T follicular helper cell (primary cell): ENCODE measurements at places on chromosomes 6 and 20.

DNA sequence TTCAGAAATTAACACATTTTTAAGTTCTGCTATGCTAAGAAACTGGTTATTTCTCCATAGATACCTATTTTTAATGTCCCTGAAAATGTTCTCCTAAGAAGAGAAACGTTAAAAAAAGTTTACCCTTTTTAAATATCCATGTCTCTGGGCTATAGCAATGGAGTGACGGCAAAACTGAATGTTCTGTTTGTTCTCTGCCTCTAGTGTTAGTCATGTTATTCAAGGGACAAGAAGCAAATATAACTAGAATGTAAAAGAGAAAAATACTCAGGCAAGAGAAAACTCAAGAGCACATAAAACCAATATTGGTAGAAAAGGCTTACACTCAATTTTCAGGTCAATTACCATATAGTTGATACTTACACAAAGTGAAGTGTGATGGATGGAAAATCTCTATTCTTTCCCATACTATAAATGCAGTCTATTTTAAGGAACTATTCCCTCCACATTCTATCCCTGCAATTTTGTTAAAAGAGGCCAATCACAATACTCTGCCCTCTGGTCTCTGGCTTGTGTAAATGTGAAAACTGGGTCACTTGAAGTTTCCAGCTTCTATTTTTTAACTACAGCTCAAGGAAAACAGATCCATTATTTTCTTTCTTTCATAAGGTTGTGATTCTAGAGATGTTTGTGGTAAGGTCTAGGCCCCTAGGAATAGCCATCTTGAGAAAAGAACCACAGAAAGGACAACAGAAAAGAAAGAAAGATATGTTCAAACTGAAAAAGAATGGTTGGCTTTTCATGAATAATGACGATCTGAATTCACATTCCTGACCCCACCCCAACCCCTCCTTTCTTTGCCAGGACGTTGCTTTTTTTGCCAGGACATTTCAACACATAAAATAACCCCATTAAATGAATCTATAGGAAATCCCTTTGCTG, 200.3 kb upstream of the FAM83B start:
- DNase-seq = no peak

- DNase-seq = no peak
Measured at GRCh38 chr20:33064572-33065287, 11.0 kb downstream of the BPIFB3 start.

DNA sequence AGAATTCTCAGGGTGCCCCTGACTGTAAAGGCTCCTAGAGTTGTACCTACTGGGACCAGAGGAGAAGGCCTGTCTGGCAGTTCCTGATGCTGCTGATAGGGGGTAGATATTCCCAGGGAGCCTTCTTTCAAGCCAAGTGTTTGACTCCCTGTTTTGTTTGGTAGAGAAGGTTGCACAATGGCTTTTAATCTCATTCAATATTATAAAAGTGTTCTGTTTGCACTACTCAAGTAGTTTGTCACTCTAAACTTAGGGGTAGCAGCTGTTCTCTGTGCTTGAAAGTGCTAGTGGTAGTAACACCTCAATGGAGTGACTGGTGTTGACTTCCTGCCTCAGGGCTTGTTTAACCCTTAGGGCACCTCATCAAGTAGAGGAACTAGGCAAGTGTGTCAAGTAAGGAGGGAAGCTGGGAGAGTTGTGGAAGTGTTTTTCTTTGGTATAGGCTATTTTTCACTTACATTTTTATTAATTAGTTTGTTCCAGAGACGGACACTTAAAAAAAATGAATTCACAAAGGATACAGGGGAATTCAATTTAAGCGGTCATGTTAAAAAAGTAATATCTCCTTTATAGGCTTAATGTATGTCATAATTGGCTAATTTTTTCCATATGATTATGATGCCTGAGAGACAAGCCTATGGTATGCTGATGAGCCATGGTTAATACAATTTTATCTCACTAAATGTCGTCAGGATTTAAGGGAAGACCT, 38.1 kb downstream of the BICRAL start:
- DNase-seq = no peak

DNA sequence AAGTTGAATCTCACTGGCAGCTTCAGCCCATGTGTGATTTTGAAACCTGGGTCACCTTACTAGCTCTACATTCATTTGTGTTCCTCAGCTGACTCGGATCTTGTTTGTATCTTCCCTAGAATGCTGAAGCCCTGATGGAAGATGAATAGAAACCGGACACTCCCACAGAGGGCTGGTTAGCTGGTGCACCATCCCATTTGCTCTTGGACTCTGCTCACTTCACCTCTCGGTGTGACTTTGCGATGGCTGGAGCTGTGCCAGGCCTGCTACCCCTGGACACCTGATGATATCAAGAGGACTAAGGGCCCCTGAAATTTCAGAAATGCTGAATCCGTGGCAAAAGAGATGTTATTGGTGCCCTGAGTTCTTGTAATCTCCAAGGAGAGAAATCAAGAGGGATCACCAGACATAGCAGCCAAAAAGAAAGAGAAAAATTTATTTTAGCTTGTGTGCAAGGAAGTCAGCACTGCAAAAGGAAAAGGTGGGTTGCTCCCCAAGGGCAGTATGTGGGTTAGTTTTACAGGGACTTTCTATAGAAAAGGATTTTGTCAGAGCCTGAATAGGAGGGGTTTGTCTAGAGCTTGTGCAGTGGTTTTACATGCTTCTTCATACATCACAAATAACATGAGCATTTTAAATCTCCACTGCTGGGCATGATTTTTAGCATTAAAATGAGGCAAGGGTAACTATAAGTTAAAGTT, 426.3 kb upstream of the NOX3 start:
- DNase-seq = no peak

GRCh38 chr6:131861381-131861780, 53.6 kb downstream of the ENPP1 start:
- DNase-seq = no peak

- DNase-seq = no peak
Measured at GRCh38 chr6:167760979-167761793, 65.5 kb upstream of the AFDN start.

DNA sequence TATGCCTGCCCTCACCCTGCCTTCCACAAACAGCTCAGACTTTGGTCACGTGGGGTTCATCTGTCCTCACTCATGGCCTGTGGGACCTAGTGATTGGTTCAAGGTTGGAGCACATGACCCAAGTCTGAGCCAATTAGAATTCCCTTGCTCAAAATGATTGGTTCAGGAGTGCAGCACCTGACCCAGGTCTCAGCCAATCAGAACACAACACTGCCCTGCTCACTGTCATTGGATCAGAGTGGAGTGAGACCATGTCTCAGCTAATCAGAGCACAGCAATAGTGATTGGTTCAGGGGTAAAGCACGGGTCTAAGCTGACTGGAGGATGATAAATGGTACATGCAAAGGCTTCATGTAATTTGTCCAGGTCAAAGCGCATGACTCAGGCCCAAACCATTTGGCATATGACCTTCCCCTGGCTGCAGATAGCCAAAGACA, 102.2 kb downstream of the PREX1 start:
- no peak for DNase-seq

DNA sequence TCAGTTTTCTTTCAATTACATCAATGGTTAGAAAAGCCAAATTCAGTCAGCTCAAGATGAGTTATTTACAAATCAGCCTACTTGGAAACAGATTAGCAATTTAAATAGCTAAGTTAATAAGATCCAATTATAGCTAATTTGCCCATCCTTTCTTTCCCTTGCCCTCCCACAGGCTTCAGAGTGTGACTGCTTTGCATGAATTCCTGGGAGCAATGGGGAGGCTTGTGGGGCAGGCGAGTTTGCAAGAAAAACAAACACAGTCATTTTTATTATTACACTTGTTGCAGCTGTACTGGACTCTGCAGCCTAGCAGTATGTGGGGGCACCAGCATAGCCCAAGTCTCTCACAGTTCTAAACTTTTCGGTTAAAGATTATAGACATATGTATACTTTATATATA, 219.0 kb downstream of the NKAIN2 start:
- no peak for DNase-seq

- no peak for DNase-seq
Measured at GRCh38 chr20:8534368-8535160, 402.5 kb downstream of the PLCB1 start.

DNA sequence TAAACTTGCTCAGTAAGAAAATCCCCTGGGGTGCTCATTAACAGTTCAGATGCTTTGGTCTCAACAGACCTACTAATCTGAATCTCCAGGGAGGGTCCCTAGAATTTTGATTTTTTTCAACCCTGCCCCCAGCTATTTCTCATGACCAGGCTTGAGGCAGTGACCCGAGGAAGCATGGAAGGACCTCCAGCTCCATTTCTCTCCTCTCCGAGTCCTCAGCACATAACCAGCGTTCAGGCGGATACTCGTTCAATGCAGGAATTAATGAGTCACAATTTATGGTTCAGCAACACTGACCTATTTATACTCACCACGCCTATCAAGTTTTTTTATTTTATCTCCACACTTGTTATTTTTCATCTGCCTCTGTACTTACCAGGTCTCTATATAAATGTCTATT, 369.2 kb upstream of the CDH4 start:
- no peak for DNase-seq

- no peak for DNase-seq
Measured at GRCh38 chr6:128569732-128570679, 49.6 kb upstream of the PTPRK start.
